ENCODE measurements at places on chromosomes 5 and 9.

- DNase-seq: no peak
These were observed 1.1 kb downstream of the PRUNE2 start for GRCh38 chr9:76904661-76905457.

DNA sequence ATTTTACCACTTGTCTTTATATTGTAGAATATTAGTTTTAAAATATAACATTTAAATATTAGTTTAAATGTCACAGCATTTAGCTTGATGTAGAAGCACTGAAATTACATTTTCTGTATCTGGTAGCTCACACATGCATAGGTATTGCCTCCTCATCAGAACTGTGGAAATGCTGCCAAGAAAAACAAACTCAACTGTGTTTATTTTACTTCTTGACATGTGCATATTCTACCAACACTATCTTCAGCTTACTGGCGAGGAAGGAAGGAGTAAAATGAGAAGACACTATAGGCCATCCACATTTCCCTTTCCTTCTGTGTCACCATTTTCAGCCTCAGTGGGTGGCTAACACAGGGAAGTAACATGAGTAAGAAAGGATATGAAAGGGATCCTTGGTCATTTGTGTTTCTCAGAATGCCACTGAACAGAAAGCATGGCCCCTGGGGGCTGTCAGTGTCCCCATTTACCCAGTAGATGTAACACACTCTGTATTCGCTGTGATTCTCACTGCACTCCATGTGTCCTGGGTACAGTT lies 81.0 kb upstream of the HTR4 start:
- no peak for DNase-seq

- DNase-seq: no peak
These were observed 35.0 kb downstream of the ACTBL2 start for GRCh38 chr5:57447658-57448057.

DNA sequence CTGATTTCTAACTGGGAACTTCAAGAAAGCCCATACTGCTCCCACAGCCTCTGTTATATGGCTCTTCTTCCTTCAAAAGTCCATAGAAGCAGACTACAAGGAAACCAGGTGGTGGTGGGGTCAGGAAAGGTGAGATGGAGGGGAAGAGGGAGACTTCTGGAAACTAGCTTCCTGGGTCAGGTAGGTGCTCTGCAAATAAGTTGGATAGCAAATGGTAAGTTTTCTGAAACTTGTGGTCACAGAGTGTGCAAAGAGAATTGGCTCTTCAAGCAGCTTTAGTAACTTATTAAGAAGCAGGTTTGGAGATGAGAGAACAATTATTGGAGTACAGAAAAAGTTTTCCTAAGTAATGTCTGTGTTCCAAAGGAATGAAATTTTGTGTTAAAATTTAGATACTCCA lies 316.9 kb downstream of the ADGRV1 start:
- no peak for DNase-seq

GRCh38 chr9:99162759-99163364 lies 57.9 kb downstream of the TGFBR1 start:
- DNase-seq: no peak

GRCh38 chr5:120886351-120886860 lies 422.3 kb downstream of the PRR16 start:
- no peak for DNase-seq

DNA sequence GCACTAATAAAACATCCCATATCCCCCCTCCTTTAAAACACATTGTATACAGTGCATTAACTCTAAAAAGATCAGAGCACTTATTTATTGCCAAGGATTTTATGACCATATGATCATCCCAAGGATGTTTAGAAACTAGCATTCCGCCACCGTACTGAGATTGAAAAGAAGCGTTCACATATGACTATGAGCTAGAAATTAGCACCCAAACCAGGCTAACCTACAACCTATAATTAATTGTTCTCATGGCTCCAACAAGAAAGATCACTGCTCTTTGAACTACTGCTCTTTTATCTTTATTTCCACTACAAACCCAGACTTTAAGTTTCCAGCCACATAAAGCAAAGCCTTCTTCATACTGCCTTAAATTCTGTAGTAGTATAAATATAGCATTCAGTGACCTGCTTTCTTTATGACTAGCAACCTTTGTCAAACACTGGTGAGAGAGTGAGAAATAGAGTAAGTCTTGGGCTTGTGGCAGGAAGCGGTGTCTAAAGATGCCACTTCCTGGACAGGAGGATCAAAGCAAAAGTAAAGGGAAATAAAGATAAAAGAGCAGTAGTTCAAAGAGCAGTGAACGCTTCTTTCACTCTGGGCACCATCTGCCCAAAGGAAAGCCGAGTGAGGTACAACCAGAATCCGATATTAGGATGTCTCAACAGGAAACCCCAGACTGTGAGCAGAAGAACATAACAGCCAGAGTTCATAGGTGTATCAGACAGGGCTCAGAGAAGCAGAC lies 151.1 kb upstream of the ERCC6L2 start:
- DNase-seq: peak; percentile 55

DNA sequence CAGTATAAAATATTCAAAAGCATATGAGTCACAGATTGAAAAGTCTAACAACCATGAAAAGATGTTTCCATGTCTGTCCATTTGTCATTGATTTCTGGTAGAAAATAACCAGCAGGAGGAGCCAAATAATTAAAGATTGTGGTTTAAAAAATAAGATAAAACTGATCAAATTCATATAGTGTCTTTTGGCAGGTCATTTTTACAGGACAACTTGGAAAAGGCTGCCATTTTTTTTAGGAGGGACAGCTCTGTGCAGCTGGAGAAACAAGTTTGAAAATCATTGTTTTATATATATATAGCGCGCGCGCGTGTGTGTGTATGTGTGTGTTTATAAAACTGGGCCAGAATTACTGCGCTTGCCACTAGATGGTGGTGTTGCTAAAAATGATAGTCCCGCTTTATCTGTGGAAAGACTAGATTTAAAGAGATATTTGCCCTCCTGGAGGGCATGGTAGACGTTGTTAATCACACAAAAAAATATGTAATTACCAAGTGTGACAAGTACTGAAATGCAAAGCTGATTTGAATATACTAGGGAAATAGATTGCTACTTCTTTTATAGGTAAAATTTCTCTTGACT lies 1.3 kb upstream of the TRMO start:
- DNase-seq: no peak

- no peak for DNase-seq
These were observed 14.2 kb upstream of the SERINC5 start for GRCh38 chr5:80269991-80270438.

GRCh38 chr5:61916621-61917620 lies 389.1 kb upstream of the KIF2A start:
- no peak for DNase-seq

DNA sequence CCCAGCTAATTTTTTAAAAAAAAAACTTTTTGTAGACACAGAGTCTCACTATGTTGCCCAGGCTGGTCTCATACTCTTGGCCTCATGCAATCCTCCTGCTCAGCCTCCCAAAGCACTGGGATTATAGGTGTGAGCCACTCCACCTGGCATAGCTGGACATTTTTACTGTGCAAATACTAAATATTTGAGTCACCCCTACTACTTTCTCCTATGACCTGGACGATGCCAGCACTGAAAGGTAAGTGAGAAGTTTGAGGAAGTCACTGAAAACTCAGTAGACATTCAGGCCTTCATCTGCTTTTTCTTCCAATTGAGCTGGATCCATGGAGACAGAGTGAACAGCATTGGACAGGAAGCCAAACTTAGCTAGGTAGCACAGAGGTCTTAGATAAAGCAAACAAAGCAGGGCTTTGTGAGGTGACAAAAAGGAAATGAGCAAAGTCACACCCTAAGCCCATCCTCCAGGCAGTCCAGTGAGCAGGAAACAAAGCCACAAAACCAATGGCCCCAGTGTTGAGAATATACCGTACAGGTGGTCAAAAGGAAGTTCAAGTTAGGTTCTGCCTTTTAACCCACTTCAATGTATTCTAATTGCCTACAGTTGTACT lies 192.6 kb upstream of the RASA1 start:
- DNase-seq: peak; percentile 9

DNA sequence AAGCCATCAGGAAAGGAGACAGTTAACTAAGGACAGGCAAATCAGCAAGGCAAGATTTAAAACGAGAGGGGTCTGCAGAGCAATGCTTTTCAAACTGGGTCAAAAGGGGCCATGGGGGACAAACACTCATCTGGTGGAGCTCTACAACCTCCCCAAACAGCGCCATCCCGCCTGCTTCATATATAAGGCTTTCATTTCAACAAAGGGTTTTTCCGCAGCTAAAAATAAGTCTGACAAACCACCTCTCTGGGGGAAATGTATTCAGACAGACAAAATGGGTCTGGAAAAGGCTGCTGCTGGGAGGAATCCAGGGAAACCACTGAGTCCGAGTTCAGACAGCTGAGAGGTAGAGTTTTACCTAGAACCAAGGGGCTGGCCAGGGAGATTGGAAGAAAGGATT lies 8.3 kb upstream of the SEPTIN8 start:
- no peak for DNase-seq

GRCh38 chr5:177389241-177390169 lies 5.3 kb downstream of the SLC34A1 start:
- DNase-seq: no peak

- no peak for DNase-seq
These were observed 667 bp downstream of the FBXO10 start for GRCh38 chr9:37575511-37575914.

DNA sequence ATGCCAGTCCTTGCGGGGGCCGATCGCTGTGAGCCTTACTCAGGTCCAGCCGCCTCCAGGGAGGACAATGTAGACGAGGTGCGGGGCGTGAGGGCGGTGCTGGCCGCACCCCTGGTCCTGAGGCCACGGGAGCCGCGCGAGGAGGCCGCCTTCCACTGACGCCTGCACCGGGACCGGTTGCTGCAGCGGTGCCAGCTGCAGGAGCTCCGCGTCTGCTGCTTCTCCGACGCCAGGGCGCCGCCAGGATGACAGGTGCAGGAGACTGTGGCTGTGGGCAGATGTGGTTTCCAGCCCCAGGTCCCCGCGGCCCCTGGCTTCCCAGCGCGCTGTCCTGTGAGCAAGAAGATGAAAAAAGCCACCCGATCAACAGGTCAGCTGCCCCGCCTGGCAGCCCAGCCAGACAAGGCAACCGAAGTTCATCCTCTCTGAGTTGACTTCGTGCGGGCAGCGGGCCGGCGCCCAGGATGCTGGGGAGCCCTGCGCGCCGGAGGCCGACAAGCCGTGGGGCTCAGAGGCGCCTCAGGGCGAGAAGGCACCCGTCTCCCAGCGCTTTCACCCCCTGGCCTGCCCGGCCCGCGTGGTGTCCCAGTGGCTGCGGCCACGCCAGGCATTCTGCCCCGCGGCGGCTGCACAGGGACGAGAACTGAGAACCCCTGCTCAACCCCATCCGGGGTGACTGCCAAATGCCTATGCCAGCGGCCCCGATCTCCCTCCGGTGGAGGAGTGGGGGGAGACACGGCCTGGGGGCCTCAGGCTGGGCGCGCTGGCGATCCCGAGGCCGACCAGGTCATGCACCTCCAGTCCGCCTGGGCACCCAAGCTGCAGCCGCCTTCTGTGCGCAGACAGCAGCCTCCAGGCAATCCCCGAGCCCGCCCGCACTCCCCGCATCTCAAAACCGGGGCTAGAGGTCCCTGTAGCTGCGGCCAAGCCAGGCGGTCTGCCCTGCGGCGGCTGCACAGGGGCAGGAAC lies 43.4 kb upstream of the BICD2 start:
- DNase-seq: no peak

- DNase-seq: no peak
These were observed 13.3 kb downstream of the PHF2 start for GRCh38 chr9:93589688-93590087.

DNA sequence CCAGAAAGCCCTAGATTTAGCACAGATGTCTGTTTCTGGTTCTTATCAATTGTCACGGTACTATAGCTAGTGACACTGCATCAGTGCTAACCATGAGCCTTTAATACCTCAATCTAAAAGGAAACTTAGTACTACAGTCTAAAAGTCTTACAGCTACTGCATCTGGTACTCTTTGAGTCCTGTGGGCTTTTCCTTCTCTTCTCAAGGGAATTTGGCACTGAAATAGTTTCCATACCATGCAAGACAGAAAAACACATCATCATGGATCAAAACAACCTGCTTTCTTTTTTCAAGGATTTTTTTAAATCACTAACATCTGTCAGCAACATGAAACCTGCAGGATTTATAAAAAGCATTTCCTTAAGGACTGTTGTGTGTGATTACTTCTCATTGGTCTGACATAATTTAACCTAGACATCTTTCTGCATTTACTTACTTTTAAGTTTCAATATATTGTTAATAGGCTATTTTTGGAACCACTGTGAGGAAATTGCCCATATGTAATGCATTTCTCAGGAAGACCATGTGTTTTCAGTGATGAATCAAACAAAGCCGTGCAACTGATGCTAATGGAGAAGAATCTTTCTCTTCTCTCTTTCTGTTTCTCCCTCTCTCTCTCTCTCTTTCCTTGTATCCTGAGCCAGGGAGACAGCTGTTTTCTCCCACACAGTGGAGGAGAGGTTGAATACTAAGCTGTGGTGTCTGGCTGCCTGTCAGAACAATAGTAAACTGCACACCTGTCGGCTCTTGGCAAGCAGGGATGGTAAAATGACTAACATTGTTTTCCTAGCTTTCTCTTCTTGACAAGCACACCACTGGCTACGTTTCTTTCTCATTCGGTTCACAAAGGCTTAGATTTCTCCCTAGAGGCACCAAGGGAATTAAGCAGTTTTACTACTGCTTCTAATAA lies 273.4 kb downstream of the CSNK1G3 start:
- DNase-seq: no peak

GRCh38 chr5:133425222-133425621 lies 187.1 kb downstream of the FSTL4 start:
- no peak for DNase-seq

DNA sequence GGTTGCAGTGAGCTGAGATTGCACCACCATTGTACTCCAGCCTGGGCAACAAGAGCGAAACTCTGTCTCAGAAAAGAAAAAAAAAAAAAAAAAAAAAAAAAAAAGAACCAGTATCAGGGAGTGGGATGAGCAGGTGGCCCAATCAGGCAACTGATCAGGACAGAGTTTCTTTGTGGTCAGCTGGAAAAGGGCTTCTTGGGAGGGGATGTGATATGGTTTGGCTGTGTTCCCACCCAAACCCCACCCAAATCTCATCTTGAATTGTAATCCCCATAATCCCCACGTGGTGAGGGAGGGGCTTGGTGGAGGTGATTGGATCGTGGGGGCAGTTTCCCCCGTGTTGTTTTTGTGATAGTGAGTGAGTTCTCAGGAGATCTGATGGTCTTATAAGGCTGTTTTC lies 4.7 kb upstream of the GCNT1 start:
- no peak for DNase-seq

DNA sequence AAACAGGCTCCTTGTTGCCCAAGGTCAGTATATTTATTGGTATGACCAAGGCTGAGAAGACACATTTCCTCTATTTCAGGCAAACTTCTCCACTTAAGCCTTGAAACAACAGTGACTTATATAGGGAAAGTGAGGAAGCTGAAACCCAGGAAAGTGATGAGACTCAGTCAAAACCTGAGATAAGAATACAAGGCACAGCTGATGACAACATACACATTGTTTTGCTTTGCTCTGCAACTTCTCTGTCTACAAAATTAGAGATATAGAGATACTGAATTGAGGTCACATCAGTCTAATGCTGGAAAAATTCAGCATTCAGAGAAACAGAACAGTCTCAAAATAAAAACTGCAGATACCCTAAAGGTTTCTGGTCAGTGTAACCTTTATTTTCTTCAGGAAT lies 586.1 kb downstream of the DNAH5 start:
- no peak for DNase-seq

- no peak for DNase-seq
These were observed 153.6 kb downstream of the FAM114A2 start for GRCh38 chr5:153885141-153885540.
